Hematopoietic multipotent progenitor cell treated with erythropoietin and hydrocortisone succinate and interleukin-3 and kit ligand, for 15 days (in vitro differentiated cells): ENCODE measurements at places on chromosomes 2 and 18.

- no peak for DNase-seq
Measured at GRCh38 chr2:69224512-69224837, 162.6 kb downstream of the GFPT1 start.

DNA sequence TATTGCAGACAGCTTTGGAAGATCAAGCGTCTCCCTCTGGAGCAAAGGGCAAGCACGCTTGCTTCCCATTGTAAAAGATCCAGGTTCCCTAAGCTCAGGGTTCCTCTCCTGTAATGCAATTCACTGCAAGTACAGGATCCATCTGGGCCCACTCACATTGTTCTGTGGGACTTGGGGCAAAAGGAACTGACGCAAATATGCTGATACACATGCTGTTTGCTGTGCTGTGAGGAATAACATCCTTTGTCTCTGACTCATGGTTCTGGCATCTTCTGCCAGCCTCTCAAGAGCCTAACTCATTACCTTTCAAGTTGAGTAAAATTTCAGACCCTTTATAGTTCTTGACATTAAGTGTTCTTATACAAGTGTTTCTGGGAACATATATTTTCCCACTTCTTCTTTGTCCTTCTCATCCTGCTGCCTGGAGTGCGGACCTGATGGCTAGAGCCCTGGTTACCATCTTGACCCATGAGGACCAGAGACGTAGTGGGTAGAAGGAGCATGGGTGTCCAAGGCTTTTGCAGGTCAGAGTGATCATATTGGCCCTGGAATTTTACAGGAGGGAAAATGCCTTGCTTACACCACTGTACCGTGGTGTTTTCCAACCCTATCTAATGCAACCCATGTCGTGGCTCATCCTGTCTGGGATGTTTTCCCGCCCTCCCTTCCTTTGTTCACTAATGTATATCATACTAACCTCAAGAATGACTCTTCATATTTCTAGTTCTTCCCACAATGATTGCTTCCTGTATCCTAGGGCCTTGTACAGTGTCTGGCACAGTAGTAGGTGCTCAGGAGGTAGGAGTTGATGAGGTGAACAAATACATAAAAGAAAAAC is 145.7 kb upstream of the GLI2 start:
- no peak for DNase-seq

DNA sequence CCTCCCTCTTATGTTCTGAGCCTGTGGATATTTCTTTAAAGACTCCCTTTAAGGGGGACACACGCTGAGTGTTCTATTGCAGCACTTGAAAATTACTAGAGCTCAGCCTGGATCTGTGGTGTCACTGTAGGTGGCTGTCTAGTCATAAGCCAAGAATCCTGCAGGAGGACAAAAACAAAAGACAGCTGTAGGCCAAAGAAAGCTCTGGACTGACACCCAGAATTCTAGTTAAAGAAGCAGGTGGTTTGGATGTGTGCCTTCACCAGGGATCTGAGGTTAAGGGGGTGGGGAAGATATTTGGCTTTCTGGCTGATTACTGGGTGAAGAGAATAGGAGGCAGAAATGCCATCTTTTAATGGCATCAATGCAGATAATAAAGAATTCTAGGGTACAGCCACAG is 842.5 kb upstream of the NXPH2 start:
- no peak for DNase-seq

DNA sequence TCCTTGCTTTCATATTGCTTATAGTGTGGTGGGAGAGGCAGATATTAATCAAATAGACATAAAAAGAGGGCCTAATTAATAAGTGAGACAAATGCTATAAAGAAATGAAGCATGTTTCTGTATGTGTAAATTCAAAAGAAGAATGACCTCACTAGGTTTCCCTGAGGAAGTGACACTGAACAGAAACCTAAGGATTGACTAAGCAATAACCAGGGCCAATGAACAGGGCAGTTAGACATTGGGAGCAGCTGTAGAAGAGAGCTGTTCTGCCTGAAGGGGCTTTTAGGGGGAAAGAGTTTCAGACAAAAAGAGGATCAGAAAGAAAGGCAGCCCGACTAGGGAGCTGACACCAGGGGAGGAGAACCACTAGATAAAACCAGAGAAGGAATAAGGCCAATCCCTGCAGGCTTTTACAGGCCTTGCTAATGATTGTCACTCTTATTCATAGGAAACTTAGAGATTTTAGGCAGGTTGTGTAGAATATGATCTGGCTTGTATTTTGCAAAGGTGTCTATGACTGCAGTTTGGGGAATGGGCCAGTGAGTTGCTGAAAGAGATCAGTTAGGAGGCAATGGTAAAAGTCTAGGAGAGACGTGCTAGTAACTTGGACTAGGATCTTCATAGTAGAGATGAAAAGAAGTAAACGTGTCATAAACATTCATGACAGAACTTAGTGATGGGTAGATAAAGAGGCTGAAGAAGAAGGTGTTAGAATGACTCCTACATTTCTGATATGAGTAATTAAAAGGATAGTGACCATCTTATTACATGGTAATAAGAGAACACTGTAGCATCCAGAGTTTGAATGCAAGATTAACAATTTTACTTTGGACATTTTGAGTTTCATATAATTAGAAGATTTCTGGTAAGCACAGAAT is 26.8 kb upstream of the NABP1 start:
- no peak for DNase-seq

DNA sequence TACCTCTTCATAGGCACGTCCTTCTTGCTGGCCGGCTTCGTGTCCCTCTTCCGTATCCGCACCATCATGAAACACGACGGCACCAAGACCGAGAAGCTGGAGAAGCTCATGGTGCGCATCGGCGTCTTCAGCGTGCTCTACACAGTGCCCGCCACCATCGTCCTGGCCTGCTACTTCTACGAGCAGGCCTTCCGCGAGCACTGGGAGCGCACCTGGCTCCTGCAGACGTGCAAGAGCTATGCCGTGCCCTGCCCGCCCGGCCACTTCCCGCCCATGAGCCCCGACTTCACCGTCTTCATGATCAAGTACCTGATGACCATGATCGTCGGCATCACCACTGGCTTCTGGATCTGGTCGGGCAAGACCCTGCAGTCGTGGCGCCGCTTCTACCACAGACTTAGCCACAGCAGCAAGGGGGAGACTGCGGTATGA is 2.3 kb downstream of the FZD7 start:
- no peak for DNase-seq

DNA sequence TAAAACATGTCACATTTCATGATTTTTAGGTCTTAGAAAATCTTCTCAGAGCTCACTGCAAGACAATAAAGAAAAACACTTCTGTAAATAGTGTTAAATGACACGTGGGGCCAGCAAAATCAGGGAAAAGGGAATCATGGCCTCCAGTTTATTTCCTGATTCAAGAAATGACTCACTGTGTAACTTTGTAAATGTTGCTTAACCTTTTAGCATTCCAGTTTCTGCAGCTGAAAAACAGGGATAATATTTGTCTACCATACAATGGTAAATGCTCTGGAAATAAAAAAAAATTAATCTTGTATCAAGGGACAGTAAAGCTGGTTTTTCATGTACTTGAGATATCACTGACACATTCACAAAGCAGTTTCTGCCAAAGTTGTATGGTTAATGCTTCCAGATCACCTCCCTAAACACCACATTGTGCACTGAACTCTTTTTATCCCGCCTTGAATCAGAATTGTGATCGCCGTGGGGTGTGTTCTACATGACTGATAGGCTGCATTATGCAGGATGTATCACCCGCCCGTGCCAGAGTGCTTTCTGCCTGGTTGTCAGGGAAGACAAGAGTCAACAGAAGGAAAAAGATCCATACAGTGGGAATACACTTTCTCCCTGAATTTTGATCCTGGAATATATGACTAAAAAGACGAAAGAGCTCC is 238.8 kb downstream of the IKZF2 start:
- DNase-seq, result no peak

- DNase-seq, result no peak
Measured at GRCh38 chr2:110848519-110849030, 116.2 kb downstream of the ACOXL start.

DNA sequence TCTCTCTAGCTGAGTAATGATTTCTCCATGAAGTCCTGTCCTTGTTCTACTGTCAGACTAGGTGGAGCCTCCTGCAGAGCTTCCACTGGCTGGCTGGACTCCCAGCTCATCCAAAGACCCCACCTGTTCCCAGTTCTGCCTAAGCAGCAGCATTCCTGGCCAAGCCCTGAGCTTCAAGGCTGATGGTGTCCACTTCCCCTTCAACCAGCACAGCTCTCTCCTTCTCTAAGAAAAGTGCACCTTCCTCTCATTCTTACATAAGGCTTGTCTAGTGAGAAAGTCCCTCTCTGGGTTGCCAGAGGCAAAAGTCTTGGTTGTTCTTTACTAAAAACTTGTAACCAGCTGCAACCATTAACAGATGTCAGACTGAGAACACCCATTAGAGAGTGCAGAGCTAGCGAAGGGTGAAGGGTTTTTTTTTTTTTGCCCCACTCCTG is 58.9 kb downstream of the CXCR4 start:
- no peak for DNase-seq

GRCh38 chr2:143341478-143341877 is 212.3 kb downstream of the ARHGAP15 start:
- no peak for DNase-seq

GRCh38 chr2:197433780-197434438 is 919 bp downstream of the SF3B1 start:
- DNase-seq, result no peak

GRCh38 chr2:44705876-44706480 is 235.5 kb upstream of the SIX3 start:
- no peak for DNase-seq

DNA sequence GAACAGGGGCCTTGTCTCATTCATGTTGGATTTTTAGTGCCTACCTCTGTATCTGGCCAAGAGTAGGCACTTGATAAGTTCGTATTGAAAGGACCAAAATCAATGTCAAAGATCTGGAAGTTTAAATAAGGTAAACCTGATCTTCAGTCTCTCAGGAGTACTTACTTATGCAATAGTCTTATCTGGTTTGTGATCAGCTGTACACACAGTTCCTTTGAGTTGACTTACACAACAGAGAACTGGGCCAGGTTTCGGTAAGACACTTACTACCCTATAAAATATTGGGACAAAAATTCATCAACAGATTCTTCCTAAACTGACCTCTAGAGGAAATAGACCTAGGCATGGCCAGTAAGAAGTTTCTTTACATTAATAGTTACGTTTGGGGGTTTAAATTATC is 113.6 kb upstream of the NXPH2 start:
- no peak for DNase-seq

- no peak for DNase-seq
Measured at GRCh38 chr2:167332358-167332757, 444.1 kb downstream of the XIRP2 start.

DNA sequence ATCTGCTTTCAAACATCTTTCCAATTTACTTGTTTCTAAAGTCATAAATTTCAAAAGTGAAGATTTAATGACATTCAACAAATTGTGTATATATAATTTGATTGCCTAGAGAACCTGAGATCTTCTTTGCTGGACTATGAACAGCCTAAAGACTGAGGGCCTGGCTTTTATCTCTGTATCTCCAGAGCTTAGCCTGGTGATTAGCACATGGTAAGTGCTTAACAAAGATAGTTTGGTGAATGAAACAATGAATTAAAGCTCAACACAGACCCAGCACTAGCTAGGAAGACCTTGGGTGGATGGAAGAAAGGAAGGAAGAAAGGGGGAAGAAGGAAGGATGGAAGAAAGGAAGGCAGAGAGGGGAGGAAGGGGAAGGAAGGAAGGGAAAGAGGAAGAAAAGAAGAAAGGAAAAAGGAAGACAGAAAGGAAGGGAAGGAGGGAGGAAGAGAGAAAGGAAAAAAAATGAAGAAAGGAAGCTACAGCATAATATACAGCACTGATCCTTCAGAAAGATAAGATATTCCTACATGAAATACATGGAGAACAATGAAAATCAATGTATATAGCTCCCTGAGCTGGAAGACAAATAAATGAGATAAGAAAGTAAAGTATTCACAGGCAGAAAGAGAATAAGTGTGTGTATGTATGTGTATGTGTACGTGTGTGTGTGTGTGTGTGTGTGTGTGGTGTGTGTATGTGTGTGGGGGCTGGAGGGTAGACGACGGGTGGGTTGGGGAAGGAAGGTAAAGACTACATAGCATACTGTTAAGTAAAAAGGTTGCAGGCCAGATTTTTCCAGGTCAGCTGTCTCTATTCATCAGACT is 318.2 kb downstream of the TNS1 start:
- no peak for DNase-seq

DNA sequence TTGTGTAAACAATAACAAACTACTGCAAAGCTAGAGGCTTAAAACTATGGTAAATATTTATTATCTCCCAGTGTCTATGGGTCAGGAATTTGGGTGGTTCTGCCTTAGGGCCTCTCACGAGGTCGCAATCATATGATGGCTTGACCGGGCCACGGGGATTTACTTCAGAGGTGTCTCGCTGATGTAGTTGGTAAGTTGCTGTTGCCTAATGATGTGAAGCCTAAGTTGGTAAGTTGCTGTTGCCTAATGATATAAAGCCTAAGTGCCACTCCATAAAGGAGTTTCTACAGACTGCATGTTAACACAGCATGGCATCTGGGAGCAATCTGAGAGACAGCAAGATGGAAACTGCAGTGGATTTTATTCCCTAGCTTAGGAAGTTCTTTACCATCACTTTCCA is 35.8 kb downstream of the FMNL2 start:
- DNase-seq, result no peak

DNA sequence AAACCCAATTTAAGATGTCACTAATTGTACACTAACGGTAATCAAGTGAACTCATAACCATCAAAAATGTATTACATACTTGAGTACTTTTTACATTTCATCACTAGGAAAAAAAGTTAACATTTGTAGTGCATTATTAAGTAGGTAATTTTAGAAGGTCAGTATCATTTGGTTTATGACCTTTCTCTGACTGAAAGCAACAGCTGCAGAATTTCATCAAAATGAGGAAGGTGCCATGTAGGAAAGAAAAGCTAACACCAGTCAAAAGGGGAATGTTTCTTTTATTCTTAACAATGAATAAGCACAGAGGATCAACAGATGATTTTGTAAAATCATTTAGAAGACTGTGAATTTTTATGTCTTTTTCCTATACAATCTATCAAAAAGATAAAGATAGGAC is 79.0 kb downstream of the PIGN start:
- DNase-seq, result no peak

DNA sequence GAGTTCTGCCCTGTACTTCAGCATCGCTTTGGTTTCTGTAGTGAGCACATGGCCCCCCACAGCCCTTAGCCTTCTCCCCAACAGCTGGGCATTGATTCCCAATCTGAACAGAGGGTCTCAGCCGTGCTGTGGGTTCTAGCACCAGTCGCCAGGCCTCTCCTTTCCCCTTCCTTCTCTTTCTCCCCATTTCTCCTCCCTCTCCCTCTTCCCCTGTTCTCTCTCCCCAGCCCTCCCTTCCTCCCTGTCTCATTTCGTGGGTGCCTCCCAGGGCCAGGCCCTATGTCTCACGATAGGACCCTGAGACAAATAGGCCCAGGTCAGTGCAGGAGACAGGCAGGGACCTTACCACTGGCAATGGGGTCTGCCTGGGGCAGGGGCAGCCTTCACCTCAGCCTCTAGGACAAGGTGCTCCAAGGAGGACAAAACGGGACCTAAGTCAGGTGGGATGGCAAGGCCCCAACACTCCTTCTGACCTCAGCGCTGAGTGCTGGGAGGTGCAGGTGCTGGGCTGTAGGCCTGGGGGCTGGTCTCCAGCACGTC is 143.4 kb upstream of the GPC1 start:
- DNase-seq, result no peak

GRCh38 chr2:204265681-204266181 is 279.5 kb upstream of the PARD3B start:
- no peak for DNase-seq

- no peak for DNase-seq
Measured at GRCh38 chr2:223032187-223033142, 19.5 kb upstream of the KCNE4 start.
